ENCODE measurements at places on chromosomes 16 and 17.

- DNase-seq = peak; percentile 68
These were observed 558 bp downstream of the SOX15 start for GRCh38 chr17:7589204-7589868.

- no peak for DNase-seq
These were observed 281.4 kb downstream of the SLC39A11 start for GRCh38 chr17:72810991-72811508.

DNA sequence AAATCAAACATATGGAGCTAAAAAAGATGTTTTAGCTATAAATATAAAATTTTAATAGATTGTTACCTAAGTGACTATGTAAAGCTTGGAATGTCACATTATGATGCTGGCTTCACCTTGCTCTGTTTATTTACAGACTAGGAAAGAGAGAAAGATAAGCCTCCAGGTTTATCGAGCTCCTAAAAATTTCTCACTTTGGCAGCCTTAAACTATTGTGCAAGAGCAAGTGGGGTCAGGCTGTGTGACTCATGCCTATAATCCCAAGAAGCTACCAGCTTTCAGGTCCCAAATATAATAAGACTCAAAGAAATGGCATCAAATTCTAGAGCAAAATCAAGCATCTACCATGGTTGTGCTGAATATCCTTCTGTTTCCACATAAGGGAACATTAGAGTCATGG lies 34.3 kb upstream of the PRSS54 start:
- DNase-seq = no peak

DNA sequence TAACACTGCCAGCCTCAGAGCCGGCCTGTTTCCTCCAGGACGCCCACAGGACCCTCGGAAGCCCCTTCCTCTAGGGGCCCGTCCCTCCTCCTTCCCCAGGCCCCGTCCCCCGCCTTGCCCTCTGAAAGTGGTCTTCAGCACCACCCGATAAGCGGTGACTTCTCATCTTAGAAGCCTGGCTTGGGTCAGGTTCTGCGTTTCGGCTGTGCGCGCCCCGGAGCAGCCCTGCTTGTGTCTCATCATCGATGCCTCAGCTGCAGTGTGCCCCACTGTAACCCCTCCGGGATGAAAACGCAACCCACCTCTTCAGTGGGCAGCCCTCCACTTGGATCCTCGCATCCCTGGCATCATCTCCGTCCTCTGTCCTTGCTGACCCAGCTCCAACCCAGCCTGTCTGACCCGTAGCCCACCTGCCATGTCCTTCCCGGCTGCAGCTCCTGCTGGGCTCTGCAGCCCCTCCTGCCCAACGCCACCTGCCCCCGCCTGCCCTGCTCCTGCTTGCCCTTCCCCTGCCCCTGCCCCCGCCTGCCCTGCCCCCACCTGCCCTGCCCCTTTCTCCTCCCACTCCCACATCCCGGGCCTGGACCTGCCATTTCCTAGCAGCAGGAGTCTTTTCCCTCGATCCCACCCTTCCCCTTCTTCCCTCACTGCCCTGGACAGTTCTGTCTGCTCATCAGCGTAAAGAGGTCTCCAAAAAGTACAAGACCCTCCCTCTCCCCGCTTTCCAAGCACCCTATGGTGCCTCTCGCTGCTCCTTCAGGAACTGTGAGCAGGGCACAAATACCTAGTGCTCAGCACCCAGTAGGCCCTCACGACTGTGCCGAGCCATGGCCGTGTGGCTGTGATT lies 112.5 kb upstream of the CHMP6 start:
- DNase-seq = no peak

DNA sequence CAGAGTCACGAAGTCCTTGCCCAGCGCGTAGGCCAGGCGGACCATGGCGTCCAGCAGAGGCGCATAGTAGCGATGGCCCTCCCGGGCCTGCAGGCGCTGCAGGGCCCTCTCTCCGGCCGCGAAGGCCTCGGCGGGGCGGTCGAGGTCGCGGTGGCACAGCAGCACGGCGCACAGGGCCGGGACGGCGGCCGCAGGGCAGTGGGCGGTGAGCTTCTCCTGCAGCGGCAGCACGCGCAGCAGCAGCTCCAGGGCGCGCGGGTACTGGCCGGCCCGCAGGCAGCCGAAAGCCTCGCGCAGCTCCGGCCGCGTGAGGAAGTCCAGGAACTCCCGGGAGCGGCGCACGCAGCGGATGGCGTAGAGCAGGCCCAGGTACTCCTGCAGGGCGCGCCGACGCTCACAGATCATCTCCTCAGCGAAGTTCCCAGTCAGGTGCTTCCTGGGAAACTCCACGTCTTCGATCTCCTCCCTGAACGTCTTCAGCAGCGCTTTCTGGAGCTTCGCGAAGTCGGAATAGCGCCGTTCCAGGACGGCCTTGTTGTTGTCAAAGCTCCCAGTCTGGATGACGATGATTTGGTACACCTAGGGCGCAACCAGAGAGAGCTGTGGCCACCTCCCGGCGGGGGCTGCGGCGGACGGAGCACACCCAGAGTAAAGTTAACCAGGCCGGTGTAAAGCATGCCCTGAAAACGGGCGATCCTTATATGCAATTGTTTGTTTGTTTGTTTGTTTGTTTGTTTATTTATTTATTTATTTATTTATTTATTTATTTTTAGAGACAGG lies 7.4 kb downstream of the SNX20 start:
- DNase-seq = no peak

GRCh38 chr17:75885431-75885830 lies 7.0 kb upstream of the TRIM47 start:
- DNase-seq = no peak

GRCh38 chr16:72910381-72910780 lies 137.5 kb downstream of the ZFHX3 start:
- no peak for DNase-seq

DNA sequence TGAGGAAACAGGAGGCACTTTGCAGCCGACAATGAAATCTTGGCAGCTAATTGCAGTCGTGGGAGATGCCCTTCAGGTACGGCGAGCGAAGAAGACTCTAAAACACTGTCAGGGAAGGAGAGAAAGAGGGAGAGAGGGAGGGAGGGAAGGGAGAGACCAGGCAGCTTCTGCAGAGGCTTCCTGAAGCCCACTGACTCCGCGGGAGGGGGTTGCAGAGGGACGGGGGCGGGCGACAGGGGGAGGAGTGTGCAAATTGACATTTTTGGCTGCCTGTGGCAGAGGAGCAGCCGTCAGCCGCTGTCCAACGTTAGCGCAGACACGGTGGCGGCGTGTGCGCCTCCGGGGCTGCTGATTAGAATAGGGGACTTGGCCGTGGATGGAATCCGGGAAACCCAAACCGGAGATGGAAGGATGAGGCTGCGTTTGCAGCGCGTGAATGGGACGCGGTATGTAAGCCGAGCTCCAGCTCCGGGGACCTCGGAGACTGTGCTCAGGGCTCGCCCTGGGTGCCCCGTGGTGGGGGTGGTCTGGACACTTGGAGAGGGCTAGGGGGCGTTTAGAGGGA lies 849.1 kb upstream of the RBFOX1 start:
- no peak for DNase-seq

- no peak for DNase-seq
These were observed 113.3 kb downstream of the UTP18 start for GRCh38 chr17:51373489-51374152.

- DNase-seq = no peak
These were observed 64.5 kb upstream of the CDH13 start for GRCh38 chr16:82562183-82562683.

DNA sequence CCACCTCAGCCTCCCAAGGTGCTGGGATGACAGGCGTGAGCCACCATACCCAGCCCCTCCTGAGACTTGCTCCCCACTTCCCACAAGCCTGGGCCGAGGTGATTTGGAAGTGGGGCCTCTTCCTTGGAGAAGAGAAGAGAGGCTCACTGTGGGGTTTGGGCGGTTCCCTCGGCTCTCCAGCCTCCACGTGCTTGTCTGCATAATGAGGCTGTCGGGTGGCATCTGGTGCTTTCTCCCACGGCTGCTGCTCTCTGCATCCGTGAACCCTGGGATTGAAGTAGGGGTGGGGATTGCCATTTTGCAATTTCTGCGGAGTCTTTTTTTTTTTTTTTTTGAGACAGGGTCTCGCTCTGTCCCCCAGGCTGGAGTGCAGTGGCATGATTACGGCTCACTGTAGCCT lies 101.4 kb downstream of the RAP1GAP2 start:
- DNase-seq = no peak

DNA sequence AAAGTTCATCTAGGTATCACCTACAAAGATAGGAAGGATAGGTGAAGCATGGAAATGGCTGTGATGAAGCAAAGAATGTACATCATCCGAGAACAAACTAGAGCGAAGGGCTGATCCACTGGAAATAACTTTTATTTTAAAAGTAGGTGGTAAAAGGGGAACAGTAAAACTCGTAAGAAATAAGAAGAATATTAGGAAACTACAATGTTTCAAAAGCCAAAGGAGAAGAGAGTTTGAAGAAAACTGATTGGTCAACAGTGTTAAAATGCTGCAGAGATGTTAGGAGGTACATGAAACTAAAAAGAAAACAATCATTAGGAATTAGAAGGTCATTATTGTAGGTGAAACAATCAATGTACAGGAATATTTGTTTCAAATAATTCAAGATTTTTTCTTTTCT lies 108.1 kb downstream of the USP32 start:
- no peak for DNase-seq

- no peak for DNase-seq
These were observed 239.4 kb upstream of the HSBP1 start for GRCh38 chr16:83568345-83568744.

DNA sequence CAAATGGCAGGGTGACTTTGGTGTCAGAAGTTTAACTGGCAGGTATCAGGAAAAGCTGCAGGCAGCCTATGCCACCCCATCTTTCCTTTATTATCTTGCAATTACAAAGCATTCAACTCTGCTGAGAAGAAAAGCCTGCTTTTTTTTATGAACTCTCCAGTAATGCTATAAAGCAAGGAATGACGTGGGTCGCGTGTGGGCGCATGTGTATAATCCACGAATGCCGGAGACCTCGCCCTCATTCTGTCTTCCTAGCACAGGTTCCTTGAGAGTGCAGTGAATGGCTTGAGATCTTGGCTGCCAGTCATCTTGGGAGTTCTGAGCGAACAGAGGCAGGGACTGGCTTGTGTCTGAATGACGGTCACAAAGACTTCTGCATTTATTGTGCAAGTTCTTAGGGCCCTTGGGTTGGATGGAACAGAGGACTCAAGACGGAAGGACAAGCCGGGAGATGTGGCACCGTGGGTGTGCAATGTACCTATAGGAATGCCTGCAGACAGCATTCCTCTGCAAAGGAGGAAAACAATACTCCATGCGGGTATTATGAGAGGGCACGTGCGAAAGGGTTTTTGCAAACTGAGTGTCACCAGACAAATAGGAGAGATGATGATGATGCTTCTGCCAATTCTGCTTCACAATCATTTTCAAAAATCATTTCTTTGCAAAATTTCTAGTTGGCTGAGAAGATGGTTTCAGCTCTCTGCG lies 96.1 kb upstream of the ELAC2 start:
- DNase-seq = no peak

- no peak for DNase-seq
These were observed 104.3 kb upstream of the SDK2 start for GRCh38 chr17:73748508-73748907.

DNA sequence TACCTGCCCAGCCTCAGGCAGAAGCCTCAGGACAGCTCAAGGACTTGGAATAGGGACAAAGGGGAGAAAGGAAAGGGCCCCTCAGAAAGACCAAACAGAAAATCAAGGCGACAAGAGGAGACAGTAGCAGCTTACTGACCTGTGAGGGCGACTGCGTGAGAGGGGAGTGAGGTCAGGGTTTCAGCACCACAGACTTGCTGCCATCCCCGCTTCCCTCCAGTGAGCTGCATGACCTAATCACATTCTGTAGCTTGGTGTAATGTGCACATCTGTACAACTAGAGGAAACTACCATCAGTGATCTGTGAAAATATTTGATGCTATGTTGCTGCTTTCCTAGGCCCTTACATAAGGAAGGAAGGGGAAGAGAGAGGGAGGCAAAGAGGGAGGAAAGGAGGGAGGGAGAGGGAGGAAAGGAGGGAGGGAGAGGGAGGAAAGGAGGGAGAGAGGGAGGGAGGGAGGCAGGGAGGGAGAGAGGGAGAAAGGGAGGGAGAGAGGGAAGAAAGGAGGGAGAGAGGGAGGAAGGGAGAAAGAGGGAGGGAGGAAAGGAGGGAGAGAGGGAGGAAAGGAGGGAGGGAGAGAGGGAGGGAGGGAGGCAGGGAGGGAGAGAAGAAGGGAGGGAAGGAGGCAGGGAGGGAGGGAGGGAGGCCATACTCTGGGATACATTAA lies 404.9 kb upstream of the CDH5 start:
- no peak for DNase-seq

Measured in activated T-cell treated with anti-CD3 and anti-CD28 coated beads, Interleukin-2, amount 50 U/mL, for 72 hours (primary cell).